Urothelium cell line (cell line): ENCODE measurements at places on chromosomes 5 and 9.

- no peak for DNase-seq
Observed at GRCh38 chr5:124981901-124982300, 235.5 kb upstream of the ZNF608 start.

DNA sequence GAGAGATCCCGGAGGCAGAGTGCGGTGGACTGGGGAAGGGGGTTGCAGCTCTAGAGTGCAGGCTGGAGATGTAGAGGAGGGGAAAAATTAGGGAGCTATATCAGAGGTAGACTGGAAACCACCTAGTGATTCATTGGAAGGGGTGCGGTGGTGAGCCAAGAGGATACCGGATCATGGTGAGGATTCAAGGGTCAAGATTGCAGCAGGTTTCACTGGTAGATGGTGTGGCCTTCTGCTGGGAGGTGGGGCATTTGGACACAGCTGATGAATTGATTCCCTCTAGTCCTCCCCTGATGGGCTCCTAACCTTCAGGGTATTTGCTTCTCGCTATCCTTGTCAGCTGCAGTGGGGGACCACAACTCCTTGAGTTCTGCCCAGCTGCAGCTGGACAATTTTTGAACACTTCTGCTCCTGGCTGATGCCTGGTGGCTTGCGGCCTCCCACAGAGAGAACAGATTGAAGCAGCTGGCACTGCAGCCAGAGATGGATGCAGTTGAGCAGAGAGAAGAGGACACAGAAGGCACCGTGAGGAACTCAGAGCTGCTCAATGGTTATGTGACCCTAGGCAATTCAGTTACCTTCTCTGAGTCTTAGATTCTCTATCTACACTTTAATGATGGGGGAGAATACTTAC is 134.4 kb upstream of the ABCA1 start:
- no peak for DNase-seq

DNA sequence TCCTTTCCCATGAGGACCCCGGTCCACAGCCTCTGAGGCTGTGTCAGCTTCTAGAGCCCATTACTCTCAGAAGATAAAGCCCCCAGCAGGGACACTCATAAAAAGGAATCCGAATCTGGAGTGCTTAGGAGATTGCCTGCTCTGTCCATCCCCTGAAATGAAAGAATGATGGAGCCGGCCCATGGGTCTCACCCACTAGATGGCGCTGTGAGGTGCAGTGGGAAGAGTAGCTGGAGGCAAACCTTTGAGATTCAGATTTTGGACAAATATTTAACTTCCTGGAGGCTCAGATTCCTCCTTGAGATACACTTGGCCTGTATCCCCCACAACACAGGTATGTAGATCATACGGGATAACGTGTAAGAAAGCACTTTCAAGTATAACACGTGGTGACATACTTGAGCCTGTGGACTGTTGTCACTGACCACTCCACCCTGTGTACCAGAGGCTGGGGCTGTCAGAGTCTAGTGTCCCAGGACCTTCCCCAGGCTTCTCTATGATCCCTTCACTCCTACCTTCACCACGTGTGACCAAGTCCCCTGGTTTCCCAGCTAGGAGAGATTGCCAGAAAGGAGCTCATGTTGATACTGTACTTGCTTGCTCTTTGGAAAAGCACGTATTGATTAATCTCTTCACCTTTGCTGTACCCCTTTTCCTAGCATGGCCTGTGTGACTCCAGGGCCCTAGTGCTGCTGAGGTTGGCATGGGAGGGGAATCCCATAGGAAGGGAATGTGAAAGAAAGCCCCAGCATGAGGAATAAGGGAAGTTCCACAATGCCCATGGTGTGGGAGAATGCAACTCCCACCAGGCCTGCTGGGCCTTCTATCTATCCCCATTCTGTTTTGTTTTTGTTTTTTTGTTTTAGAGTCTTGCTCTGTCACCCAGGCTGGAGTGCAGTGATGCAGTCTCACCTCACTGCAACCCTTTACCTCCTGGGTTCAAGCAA is 32.1 kb downstream of the TRMO start:
- peak; percentile 43 for DNase-seq

- DNase-seq = no peak
Observed at GRCh38 chr9:35499701-35500030, 9.8 kb downstream of the RUSC2 start.

DNA sequence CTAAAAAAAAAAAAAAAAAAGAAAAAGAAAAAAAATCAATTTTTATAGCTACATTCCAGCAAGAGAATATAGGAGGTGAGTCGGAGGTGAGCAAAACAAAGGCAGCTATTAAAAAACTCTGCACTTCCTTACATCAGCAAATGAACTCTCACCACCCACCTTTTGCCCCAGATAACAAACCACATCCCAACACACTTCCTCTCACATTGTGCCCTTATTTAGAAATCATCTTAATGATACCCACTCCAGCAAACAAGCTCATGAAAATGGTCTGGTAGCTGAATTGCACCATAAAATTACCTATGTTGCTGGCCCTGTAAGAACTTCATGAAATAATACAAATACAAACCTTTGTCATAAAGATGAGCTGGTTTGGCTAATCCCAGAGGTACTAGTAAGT is 82.9 kb downstream of the CEMIP2 start:
- no peak for DNase-seq

DNA sequence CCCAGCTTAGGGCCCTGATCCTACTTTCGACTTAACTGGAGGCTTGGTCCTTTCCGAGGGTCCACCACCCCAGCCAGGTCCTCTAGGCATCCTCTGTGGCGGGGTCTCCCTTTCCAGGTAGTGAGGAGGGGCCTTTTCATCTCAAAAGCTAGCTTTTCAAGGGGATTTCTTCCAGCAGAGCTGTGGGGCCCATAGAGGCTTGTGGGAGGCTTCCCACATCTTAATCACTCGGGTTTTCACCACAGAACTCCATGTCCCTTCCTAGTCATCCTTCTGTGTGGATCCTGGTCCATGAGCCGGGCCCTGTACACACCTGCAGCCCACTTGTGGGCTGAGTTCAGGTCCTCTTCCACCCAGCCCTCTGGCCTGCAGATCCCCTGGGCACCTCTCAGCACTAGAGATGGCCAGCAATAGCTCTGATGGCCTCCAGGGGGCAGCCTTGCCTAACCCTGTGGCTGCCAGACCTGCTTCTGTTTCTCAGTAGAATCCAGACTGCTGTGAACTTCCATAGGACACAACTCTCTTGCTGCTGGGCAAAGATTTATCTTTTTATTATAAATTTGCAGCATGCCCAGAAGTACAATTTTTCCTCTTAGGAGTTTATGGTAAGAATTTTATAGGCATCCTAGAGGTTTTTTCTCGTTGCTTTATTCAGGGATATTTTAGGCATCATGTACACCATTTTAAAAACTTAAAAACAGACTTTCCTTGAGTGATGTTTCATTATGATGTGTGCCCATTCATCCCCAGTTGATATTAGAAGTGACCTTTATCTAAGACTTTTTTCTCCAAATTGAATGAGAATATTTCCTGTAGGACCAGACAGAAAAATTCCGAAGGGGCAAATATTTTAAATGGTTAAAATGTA is 208.9 kb downstream of the TRIO start:
- DNase-seq = peak; percentile 86

DNA sequence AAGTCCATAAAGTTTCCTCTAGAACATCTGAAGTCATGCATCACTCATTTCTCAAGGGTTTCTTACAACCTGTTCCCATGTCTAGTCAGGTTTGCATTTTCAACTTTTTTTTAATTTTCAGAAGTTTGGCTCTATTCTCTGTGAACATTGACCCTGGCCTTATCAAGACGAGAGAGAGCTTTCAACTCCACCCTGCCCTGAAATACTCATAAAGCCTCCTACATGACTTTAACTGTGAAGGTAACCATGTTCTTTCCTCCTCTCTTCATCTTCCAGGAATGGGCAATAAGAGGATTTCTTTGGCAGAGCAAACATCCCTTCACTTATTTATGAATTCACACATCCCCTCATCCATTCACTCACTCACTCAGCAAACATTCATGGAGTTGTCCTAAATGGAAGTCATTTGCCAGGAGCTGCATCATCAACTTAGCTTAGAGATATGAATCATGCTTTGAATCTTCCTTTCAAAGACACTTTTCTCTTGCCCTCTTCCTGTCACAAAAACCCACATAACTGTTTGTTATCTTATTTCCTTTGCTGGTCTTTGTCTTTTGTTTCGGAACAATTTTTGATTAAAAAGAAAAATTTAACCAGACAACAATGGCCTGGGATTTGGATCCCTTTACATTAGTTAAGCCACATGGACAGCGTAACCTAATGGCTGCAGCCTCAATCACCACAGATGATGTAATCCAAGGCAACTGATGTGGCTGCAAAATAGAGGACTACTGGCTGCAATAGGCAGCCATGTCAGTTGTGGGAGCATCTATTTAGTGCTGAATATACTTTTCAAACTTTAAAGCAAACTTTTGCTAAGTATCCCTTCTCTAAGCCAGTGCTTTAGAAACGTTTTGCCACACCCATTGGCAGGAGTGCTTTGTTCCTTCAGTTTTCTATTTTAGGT is 43.0 kb upstream of the GNAQ start:
- no peak for DNase-seq

GRCh38 chr9:113956901-113957300 is 80.8 kb downstream of the ZNF618 start:
- no peak for DNase-seq

GRCh38 chr5:76544268-76544926 is 78.8 kb downstream of the F2RL2 start:
- peak; percentile 27 for DNase-seq

GRCh38 chr9:14089051-14089803 is 224.7 kb downstream of the NFIB start:
- no peak for DNase-seq

DNA sequence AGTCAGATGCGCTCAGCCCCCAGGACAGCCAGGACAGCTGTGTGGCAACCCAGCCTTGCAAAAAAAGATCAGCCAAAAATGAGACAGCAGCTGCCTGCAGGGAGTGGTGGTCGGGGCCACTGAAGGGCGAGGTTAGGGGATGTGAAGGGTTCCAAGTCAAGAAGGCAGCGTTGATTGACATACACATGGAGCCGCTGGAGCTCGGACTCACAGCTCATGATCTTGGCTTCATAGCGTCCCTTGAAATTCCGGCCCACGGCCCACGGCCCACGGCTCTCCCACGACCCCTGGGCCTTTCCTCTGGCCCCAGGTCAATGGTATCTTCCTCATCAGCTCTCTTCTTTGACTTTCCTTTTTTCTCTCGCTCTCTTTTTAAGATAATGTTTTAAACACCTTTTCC is 390.0 kb upstream of the IRX4 start:
- DNase-seq = no peak

DNA sequence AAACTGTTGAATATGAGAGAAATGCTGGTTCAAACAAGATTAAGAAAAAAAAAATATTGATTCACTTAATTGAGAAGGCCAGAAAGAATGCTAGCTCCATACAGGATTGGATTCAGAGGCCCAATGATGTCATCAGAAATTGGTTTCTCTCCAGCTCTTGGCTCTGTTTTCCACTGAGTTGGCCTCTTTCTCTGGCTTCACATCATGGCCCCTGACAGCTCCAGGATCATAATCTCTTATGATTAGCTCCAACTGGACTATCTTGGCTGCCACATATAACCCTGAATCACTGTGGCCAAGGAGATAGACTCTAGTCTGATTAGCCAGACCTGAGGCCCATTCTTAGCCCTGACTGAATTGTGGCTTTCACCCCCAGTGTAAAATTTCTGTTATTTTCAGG is 244.7 kb upstream of the GRAMD2B start:
- DNase-seq = no peak

- DNase-seq = no peak
Observed at GRCh38 chr5:169554251-169554650, 29.3 kb upstream of the SPDL1 start.

- no peak for DNase-seq
Observed at GRCh38 chr5:66168226-66168625, 24.1 kb downstream of the SREK1 start.
